Fibroblast of pulmonary artery (primary cell): ENCODE measurements at places on chromosomes 12 and 14.

- DNase-seq = peak; percentile 99
Observed at GRCh38 chr12:101925361-101925760, 48.0 kb downstream of the DRAM1 start.

GRCh38 chr12:92076101-92076500, 69.5 kb downstream of the BTG1 start:
- DNase-seq = no peak

GRCh38 chr12:71282020-71282419, 124.2 kb upstream of the TSPAN8 start:
- no peak for DNase-seq

DNA sequence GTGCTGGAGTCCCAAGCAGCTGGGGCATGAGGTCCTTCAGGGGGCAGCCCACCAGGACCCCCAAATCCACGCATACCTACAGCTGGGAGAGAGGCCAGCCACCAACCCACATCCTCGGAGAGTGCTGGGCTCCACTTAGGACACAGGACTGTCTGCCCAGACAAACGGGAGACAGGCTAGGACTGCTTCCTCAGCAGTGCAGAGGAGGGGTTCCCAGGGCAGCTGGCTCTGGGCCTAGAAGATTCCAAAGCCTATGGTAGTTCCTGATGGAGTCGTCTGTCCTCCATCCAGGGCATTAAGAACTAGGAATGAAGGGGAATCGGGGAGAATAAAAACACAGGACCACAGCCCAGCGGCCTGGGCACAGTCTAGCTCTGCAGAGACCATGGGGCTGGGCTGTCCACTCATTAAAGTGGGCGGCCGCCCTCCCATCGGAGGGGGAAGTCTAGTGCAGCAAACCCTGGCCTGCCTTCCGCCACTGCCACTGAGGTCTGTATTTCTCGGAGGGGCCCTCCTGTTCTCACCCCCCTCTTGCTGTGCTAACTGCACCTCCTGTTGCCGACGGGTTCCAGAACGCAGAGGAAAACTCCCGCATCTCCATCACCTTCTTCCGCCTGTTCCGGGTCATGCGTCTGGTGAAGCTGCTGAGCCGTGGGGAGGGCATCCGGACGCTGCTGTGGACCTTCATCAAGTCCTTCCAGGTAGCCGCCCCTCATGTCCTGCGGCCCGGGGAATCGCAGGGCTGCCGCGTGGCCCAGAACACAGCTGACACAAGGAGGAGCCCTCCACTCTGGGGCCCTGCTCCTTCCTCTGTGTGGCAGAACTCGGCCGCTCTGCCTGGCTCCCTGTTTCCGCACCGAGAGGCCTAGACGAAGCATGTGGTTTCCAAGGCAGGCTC, 143.5 kb upstream of the FKBP4 start:
- DNase-seq = no peak

DNA sequence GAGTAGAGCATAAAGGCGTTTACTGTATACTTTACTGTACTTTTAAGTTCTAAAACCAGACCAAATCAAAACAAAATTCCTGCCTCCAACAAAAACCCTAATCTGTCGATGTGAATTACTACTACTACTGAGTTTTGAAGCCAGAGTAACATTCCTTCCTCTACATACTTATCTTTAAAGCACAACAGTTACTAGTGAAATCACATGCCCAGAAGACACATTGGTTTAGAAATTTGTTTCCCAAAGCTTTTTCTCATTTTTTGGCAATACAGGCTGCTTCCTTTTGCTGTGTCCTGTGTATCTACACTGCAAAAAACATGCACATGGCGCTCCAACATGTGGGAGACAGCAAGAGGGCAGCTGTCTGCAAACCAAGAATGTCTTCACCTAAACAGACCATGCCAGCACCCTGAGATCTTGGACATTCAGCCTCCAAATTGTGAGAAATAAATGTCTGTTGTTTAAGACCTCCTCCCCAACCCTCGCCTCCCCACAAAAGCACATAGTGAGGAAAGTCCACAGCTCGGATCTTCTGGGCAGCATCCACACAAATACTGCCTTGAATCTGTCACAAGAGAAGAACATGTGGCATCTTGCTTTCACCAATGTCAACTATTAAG, 21.1 kb downstream of the SETD3 start:
- DNase-seq = no peak

DNA sequence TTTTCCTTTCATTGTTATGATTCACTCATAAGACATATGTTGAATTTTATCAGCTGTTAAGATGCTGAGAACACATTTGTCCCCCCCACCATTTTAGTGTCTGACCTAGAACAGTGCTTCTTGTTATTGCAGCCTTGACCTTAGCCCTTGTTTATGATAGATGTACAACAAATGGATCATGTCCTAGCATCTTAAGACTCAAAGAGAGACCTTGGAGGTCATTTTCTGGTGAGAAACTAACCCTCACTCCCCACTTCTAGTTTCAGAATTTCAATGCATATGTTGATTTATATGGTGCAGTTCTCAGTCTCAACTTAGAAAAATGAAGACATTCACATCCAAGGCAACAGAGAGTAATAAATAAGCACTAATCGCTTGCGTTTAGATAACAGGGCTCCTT, 391.2 kb downstream of the AEBP2 start:
- DNase-seq = no peak

DNA sequence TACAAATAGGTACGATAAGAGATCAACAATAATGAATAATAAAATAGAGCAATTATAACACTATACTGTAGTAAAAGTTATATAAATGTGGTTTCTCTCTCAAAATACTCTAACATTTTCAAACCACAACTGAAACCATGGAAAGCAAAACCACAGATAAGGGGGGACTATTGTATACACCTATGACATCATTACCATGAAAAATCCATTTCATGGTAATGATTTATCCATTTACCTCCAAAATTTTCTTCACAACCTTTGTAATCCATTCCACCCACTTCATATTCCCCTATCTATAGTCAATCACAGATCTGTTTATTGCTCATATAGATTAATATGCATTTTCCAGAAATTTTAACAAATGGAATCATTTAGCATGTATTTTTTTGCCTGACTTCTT, 163.9 kb upstream of the G2E3 start:
- DNase-seq = no peak

GRCh38 chr12:85923767-85924331, 49.8 kb downstream of the NTS start:
- peak; percentile 61 for DNase-seq

DNA sequence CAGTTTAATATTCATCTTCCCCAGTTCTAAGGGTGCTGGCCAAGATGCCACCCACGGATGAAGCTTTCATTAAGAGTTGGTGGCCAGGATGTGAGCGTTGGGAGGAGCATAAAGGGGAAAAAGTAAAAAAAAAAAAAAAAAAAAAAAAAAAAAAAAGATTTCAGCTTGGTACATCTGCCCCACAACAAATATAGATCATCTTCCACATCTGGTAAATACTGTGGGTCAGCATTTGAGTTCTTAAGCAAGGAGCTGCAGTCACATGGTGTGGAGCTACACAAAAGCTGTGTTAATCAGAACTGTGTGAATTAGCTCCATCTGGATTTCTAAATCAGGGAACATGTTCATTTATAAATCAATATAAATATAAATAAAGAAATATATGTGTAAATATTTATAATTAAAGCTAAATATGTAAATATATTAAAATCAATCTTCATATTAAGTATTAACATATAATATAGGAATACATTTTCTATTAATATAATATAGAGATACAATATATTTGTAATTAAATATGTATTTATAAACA, 262.3 kb downstream of the NUAK1 start:
- DNase-seq = no peak

GRCh38 chr14:68894802-68895703, 84.0 kb downstream of the ACTN1 start:
- DNase-seq = peak; percentile 57

GRCh38 chr14:101458741-101459550, 102.3 kb upstream of the DIO3 start:
- no peak for DNase-seq

- DNase-seq = no peak
Observed at GRCh38 chr14:32306549-32306948, 22.5 kb upstream of the AKAP6 start.

DNA sequence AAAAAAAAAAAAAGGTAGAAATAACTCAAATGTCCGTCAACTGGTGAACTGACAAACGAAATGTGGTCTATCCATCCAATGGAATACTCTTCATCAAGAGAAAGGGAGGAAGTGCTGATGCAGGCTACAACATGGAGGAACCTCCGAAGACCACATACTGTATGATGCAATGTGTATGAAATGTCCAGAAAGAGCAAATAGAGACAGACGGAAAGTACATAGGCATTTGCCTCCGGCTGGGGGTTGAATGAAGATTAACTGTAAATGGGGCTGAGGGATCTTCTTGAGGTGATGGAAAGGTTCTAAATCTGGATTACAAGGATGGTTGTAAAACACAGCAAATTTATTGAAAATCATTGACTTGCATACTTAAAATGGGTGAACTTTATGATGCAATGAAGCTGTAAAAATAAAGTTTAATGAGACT, 35.4 kb downstream of the DLK1 start:
- peak; percentile 15 for DNase-seq

DNA sequence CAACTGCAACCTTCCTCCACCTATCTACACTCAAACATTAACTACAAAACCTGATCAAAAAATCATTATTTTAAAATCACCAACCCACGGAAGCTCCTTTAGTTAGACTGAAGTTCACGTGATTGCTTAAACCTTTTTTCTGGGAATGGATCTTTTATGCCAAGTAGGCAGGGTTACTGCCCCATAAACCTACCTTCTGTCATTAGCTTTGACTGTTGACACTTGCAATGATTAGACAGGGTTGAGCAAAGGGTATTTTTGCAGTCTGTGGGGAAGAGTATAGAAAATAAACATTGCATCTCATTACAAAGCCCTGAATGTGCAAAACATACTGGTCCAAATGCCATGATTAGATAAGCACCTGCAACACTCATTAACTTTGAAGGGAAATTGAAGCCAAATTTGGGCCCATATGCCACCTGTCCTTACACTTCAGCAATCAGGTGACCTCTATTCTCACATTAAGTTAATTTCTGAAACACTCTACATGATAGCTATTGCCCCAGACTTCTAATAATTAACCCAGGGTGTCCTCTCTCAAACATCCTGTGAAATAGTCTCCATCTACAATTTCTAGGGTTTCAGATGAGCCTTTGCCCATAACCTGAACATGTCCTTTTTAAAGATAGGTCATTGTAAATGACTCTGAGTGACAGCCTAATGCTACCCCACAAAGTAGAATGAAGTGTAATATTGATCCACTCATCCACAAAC, 156.0 kb upstream of the PLEKHG7 start:
- no peak for DNase-seq

DNA sequence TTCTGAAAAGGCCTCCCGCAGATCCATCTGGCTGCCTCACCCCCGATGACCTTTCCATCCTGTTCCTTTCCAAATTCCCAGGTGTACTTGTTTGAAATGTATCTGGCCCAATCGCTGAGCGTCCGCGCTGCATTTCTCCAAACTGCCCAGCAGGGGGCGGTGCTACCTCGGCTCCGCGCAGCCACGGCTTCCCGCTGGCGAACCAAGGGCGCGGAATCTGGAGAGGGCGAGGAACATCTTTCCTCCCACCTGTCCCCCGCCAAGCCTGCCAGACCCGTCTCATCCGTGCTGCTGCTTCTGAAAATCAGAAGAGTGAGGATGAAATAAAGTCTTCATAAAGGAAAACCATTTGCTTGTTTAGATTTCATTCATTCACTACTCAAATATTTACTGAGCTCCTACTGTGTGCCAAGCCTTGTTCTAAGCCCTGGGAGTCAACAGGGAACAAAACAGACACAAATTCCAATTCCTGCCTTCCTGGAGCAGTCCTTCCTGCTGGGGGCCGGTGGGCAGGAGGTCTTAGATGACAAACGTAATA, 16.8 kb upstream of the MYL2 start:
- DNase-seq = peak; percentile 53

DNA sequence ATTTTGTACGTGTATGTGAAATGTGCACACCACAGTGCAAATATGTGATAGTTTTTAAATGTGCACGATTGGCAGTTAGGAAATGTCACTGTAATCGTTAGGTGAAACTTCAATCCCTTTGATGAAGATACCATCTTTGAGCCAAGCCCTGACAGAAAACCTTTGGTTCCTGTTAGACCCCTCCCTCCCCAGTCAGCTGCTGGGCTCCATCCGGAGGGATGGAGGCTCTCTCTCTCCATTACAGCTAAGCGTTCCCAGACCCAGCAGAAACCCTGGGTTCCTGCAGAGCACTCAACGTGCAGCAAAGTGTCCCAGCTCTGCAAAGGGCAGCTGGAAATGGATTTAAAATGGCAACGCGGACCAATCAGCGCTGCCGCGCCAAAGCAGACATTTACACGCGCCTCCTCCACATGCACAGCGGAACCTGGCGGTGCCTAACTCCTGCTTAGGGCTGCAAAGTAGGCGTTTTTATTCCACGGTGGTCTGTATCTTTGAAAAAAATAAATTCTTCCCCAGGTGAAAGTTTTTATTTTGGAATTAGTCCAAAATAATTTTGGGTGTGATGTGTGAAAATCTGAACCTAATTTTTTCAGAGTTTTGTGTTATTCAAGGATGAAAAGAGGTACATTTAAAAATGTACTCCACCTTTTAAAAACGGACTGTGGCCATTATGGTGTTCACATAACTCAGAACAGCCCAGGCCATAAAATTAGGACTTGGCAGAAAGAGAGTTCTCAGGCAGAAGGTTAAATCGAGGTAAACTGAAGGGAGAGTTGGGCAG, 1.4 kb upstream of the HMGA2 start:
- peak; percentile 78 for DNase-seq

GRCh38 chr12:114691196-114691595, 7.2 kb upstream of the TBX3 start:
- DNase-seq = no peak

DNA sequence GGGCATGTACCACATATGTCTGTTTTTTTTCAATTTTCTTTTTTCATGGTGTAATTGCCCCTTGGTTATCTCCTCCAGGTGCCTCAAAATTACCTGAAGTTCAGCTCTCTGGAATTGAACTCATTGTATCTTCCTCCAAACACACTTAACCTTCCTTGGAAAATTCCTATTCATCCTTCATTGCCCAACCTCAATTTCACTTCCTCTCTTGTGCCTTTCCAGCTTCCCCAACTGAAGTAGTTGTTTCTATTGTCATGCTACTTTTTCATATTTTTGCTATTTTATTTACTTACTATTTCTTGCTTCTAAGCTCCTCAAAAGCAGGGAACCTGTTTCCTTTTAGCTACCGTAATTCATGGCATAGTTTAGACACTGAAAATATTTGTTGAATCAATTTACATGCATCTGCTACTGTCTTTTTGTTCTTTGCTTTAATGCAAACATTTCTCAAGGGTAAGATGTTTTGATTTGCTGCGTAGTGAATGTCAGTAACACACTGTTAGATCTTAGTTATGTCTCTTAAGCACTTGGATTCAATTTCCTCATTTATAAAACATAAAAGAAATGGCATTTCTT, 37.0 kb upstream of the STXBP6 start:
- no peak for DNase-seq

- peak; percentile 97 for DNase-seq
Observed at GRCh38 chr14:33647385-33647786, 303.5 kb downstream of the EGLN3 start.
